Activated gamma-delta T cell treated with anti-CD3 and anti-CD28 coated beads, Interleukin-2, amount 50 U/mL, for 16 hours (primary cell): ENCODE measurements at places on chromosomes 2 and 18.

- DNase-seq = no peak
These were observed 72.4 kb upstream of the NPAS2 start for GRCh38 chr2:100747551-100747950.

- DNase-seq = no peak
These were observed 929.9 kb upstream of the FANCL start for GRCh38 chr2:59171019-59171418.

- no peak for DNase-seq
These were observed 416.0 kb upstream of the CNTNAP5 start for GRCh38 chr2:123609077-123609476.

DNA sequence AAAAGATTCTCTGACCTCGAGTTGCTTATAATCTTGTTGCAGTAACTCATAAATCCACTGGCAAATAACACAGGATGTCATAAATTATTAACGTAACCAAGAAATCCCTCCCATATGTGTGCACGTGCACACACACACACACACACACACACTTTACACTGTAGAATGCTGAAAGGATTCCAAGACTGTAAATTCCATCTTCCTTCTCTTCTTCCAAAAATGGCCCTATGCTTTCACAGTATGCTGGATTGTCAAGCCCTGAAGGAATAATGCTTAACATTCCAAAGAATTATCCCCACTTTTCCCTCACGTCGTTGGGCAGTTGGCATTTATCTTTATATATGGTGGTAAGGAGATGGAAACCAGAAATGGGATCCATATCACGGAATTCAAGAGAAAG is 117.5 kb upstream of the CRIM1 start:
- DNase-seq = no peak

- DNase-seq = no peak
These were observed 128.7 kb downstream of the TPO start for GRCh38 chr2:1541819-1542475.

GRCh38 chr2:143128681-143129580 is at the start of gene ARHGAP15:
Gene ARHGAP15 (plus strand): TSS chr2:143129419.
- DNase-seq = peak; percentile 59

GRCh38 chr2:19350678-19351401 is 7.6 kb downstream of the OSR1 start:
- no peak for DNase-seq

DNA sequence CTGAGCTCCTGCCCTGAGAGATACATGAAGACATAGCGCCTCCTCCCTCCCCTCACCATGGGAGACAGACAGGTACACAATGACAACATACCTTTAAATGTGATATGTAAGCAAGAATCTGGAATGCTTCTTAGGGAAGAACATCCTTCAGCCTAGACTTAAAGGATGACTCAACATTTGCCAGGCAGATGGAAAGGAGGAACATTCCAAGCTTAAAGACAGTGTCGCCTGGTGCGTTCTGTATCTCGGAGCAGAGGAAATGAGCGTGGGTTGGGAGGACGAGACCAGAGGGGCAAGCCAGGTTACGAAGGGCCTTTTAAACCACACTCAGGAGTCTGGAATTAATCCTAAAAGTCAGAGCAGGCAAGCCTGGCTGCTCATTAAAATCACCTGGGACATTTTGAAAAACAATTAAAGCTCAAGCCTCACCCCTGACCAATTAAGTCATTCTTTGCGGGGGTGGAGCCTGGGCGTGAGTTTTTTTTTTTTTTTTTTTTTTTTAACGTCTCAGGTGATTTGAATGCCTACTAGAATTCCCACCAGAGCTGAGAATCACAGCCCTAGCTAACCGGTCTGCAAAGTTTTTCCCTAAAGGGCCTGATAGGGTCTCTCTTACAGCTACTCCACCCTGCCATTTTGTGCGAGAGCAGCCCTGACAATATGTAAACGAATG is 131.2 kb upstream of the SEC11C start:
- no peak for DNase-seq

- peak; percentile 12 for DNase-seq
These were observed 285.1 kb downstream of the MTX2 start for GRCh38 chr2:176554101-176555048.

GRCh38 chr2:110783196-110783873 is 51.0 kb downstream of the ACOXL start:
- DNase-seq = no peak

DNA sequence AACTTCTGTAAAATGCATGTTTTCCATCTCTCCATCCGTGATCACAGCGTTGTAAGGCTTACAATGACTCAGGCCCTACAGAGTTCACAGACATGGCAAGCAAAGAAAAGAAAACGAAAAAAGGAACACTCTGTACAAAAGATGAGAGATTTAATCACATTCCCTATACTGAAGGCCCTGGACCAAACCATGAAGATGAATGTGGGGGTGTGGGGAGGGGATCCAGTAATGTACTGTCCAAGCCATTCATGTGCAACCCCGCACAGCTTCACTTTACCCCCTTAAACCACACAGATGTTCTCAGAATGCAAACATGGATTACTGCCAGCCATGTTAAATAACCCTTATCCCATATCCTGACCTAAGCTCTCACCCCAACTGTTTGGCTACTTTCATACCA is 391.1 kb downstream of the NCKAP5 start:
- DNase-seq = no peak

- no peak for DNase-seq
These were observed 36.9 kb upstream of the ITM2C start for GRCh38 chr2:230827774-230828271.

DNA sequence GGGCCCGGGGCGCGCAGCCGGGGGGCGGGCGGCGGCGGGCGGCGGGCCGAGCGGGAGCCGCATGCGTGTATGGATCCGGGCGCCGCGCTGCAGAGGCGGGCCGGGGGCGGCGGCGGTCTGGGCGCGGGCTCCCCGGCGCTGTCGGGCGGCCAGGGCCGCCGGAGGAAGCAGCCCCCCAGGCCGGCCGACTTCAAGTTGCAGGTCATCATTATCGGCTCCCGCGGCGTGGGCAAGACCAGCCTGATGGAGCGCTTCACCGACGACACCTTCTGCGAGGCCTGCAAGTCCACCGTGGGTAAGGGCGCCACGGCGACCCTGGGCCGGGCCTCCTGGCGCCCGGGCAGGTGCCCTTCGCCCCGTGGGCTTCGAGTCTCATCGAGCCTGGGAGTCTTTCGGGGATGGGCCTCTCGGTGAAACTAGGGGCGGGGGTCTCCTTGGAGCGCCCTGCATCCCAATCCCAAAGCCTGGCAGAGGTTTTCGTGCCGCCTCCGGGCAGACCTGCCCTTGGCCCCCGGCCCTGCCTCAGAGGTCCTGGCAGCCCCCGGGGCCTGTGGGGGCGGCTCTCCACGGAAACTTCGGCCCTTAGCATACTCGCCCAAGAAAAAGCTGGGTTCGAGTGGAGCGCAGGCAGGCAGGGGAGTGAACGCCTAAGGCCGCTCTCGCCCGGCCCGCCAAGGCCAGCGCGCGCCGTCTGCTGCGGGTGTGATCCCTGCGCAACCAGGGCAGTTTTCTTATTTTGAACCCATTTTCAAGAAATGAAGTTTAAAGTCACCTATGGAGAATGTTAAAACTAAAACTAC is 622 bp downstream of the RAB12 start:
- no peak for DNase-seq

DNA sequence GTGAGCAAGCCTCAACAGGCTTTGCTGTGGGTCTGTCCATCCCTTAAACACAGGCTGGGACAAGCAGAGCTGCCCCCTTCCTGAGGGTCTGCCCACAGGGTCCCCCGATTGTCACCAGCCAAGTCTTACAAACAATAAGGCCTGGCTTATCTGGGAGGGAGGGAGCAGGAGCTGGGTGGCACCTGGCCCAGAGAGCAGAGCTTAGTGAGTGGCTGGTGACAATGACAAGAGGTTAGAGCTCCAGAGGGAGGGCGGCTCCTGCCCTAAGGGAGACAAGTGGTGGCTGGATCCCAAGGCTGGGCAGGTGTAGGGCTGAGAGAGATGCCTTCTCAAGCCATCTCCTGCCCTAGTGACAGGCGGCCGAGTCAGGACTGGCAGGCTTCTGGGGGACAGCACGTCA is 125.5 kb downstream of the KLHL29 start:
- no peak for DNase-seq

DNA sequence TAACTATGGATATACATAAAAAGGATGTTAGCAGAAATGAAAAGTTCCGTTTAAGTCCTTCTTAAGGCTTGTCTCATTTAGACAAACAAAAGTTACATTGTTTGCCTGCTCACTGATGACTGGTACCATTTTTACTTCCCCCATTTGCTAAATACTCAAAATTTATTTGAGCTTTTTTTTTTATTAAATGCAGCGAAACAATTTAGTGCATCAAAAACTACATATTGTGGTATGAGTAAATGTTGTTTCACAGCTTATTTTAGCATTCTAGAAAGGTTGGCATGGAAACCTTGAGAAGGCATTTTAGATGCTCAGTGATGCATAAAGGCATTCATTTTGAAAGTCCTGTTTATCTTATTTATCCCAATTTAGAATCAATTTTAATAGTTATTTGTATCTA is 100.0 kb downstream of the MAP2 start:
- no peak for DNase-seq

DNA sequence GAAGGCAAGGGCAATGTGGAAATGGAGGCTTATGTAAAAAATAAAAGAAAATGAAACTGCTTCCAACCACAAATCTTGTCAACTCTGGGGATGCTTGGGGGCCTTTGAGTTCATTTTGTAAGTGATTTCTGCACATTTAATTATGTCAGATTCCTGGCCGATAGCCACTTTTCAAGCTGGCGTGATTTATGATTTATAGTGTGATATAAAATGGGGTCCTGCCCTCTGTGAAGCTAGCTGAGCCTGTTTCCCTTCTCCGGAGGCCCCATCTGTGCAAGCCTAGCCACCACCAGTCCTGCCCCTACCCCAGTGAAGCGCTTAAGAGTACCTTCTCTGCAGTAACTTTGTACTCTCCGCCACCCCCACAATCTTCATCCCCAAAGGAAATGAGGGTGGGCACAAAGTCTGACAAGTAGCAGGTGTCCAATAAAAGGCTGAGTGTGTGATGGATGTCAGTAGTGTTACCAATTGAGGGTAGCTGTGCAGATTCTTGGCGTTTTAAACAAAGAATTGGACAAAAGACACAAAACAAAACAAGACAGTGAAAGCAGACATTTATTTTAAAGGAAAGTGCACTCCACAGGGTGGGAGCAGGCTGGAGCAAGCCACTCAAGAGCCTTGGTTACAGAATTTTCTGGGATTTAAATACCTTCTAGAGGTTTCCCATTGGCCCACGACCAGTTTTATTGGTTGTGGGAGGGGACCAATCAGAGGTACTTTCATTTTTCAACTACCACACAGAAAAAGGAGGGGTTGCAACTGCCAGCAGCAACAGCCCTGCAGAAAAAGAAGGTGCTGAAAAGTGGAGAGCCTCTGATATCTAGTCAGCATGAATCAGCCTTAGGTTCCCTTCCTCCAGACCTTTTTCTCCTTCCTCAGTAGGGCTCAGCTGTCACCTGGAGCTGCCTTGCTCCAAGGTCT is 39.0 kb upstream of the SIX3 start:
- DNase-seq = no peak

- DNase-seq = no peak
These were observed 415.0 kb upstream of the NRP2 start for GRCh38 chr2:205267323-205267722.

GRCh38 chr2:182541268-182541667 is 114.4 kb upstream of the PDE1A start:
- DNase-seq = no peak

DNA sequence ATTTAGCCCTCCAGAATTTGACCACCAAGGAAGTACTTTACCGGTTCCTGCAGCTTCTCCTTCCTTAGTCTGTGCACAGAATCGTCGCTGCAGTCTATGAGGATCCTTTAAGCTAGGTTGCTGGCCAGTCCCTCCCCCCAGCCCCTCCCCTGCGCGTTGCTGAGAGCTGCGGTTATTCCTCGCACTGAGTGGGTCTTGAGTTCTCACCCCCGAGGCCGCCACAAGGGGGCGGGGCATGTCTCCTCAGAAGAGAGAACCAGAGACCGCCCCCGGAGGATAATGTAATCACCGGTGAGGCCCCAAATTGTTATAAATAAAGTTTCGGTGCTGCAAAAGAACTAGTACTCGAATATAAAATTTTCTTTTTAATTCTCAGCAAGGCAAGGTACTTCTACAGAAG is 1184.9 kb upstream of the CDH2 start:
- no peak for DNase-seq

- no peak for DNase-seq
These were observed 65.1 kb downstream of the LOXHD1 start for GRCh38 chr18:46591783-46592391.
